H9 (cell line): ENCODE measurements at places on chromosomes 12 and 14. TPM values are rescaled to one million over a fixed set of nuclear protein-coding genes. Genes with fewer than 3 reads are reported as not detected.
A peak's percentile ranks its signal among the peaks of the same experiment; 100 is the strongest.

LYZ gene
- not detected in 2 replicates for total RNA-seq

CCDC60 gene
- total RNA-seq, result 0.44 TPM in 1 of 2 replicates, not detected in the other

- peaks cover 3% of the 10 kb centered on the region; the same call in 1 of the 2 replicates for H3K4me1 ChIP-seq
- no peak overlapping the region for H3K4me3 ChIP-seq
- no peaks in the 10 kb centered on the region for H3K36me3 ChIP-seq
- H3K27me3 ChIP-seq, result no peaks in the 10 kb centered on the region
- H3K27ac ChIP-seq, result no peak overlapping the region
Measured at GRCh38 chr12:58298803-58299202, 357.4 kb downstream of the ATP23 start.

OR4E2 gene
- not detected in 2 replicates for total RNA-seq

DNA sequence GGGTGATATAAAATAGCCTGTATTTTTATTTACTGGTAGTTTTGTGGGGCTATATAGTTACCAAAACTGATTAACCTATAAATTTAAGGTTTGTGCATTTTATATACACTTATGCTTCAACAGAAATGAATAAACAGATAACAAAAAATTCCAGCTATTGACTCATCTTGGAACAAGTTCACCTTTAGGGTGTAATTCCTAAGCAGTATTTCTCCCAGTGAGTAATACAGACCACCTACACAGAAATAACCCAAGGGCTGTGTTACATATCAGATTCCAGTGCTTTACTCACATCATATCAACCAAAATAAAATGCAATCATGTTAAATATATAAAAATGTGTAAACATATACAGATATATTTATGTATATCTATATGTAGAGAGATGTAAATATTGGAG is 345.6 kb downstream of the ADAMTS20 start:
- no peak for DNase-seq
- peaks cover 3% of the 10 kb centered on the region; the same call in 1 of the 2 replicates for H3K36me3 ChIP-seq
- H3K27ac ChIP-seq, result no peak overlapping the region
- H3K27me3 ChIP-seq, result no peaks in the 10 kb centered on the region

DNA sequence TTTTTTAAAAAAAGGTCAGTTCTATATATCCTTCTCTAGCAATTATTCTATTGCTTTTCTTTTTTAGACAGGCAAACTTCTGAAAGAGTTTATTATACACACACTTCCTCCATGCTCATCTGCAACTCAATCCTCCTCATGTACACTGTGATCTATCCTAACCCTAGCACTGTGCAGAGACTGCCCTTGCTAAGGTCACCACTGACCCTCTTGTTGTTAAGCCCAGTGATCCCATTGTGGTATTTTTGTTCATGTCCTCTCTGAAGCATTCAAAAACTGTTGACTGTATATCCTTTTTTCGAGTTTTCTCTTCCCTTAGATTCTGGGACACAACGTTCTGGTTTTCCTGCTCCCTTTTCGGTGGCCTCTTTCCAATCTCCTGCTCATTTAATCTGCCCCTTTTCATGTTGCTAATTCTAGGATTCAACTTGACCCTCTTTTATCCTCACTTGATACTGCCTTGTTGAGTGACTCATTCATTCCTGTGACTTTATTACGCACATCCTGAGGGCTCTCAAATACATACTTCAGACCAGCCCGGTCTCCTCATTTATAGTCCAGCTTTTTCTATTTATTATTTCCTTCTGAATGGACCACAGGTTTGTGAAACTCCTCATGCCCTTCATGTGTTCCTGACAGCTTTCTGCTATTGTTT is 53.9 kb upstream of the PTPRB start:
- no peak overlapping the region for H3K27ac ChIP-seq
- no peak for DNase-seq
- no peaks in the 10 kb centered on the region for H3K27me3 ChIP-seq
- H3K36me3 ChIP-seq, result no peaks in the 10 kb centered on the region
- peaks cover 6% of the 10 kb centered on the region; the same call in 1 of the 2 replicates for H3K4me1 ChIP-seq

DNA sequence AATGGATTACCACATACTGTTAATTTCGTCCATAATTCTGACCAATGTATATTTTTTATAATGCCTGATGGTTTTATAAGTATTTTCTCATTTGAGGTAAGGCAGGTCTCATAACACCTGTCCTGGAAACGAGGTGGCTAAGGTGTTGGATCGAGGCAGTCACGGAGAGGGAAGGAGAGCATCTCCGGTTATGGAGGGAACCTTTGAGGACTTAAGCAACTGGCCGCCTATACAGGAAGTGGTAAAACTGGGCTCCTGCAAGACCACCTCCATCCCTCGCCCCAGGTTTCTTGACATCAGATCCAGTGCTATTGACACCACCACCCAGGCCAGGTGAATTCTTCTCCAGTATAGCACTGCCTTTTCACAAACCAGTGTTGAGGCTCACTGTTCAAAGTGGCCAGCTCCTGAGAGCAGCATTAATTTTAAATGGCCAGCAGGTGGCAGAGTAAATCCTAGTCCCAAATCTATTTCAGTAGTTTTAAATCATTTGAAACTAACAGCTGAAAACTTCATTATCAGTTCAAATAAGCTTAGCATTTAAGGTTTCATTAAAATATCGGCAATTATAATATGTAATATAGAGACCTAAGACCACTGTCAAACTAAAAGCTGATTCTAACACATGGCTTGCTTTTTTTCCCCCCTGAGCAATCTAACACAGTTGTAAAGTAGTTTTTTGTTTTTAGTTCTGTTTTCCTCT is 100.8 kb downstream of the PPM1A start:
- no peaks in the 10 kb centered on the region for H3K27me3 ChIP-seq
- H3K4me3 ChIP-seq, result no peak overlapping the region
- H3K36me3 ChIP-seq, result no peaks in the 10 kb centered on the region
- DNase-seq, result peak; percentile 41

PTCSC3 gene
- not detected in 2 replicates for total RNA-seq

GRCh38 chr12:99700032-99700431 is 52.5 kb downstream of the GARIN6 start:
- DNase-seq, result no peak
- H3K4me1 ChIP-seq, result no peaks in the 10 kb centered on the region
- no peaks in the 10 kb centered on the region for H3K27me3 ChIP-seq
- no peak overlapping the region for H3K4me3 ChIP-seq

DNA sequence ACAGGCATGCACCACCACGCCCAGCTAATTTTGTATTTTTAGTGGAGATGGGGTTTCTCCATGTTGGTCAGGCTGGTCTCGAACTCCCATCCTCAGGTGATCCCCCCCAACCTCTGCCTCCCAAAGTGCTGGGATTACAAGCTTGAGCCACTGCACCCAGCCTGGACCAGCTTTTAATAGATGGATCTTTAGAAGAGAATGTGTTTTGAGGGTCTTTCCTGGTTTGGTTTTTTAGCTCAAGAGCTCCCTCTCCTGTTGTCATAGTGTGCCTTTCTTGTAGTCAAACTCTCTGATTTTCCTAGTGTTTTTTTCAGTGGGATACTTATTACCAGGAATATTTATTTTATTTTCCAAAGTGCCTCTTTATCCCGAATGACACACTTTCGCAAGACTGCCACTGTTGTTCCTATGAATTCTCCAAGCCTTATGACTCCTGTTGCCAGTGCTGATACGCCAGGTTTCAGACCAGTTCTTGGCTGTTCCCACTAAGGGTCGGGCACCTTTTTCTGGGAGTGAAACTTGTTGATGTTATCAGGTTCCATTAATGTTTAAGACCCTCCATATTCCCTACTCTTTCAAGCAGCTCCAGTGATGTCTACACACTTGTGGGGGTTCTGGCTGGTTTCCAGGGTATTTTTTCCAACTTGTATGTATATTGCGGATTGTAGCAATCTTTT is 31.5 kb upstream of the LIMA1 start:
- no peak for DNase-seq
- no peak overlapping the region for H3K4me3 ChIP-seq
- H3K27ac ChIP-seq, result no peak overlapping the region

DNA sequence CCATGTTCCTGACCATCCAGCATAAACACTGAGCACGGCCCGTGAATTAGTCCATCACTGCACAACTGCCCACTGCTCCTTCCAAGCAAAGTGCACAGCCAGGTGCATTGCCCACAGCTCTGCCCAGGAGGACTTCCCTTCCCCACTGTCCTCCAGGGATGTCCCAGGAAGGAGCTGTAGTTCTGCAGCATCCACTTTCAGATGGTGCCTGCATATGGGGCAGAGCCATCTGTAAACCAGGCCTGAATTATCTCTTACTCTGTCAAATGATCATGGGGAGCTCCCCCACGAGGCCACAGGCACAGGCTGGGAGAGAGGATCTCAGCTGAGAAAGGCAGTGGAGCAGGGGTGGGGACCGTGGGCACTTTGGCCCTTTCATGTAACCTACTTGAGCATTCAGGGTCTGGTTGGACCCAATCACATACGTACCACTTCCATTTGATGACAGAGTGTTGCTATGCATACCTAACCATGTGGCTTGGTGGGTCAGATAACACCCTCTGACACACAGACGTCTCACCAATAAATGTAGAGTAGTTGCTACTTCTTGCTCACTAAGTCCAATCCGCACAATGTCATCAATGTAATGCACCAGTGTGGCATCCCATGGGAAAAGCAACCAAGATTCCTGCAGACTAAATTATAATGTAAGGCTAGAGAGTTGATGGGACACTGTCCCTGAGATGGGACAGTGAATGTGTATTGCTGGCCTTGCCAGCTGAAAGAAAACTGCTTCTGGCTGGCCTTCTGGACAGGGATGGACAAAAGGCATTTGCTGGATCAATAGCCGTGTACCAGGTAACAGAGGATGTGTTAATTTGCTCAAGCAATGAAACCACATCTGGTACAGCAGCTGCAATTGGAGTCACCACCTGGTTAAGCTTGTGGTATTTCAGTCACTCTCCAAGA is 113.8 kb upstream of the C14orf180 start:
- no peaks in the 10 kb centered on the region; the same call in 1 of the 2 replicates for H3K4me1 ChIP-seq
- no peaks in the 10 kb centered on the region for H3K36me3 ChIP-seq
- no peak for DNase-seq

DNA sequence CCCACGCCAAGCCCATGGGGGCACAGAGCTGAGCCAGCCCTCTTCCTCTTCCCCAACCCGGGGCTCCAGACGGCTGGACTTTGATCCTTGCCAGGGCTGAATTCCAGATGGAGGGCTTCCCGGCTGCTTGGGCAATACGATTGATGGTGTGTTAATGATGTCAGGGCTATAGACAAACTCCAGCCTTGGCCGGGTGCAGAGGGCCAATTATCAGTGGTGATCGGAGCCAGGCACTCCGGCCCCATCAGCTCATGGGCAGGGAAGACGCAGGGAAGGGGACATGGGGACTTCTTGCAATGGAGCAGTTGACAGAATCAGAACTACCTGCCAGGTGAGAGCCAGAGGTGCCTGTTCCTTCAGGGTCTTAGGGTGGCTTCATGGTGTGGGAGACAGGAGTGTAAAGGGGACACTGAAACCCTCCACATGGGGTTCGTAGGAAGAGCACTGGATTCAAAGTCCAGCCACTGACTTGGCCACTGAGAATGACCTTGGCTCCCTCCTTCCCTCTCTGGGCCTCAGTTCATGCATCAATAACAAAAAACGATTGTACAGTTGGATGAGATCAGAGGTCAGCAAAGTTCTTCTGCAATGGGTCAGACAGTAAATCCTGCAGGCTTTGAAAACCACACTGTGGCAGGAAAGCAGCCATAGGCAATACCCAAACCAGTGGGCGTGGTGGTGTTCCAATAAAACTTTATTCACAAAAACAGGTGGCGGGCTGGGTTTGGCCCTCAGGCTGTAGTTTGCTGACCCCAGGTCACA is 333.7 kb downstream of the MED13L start:
- no peaks in the 10 kb centered on the region for H3K27me3 ChIP-seq
- H3K36me3 ChIP-seq, result no peaks in the 10 kb centered on the region; the same call in none of the 2 replicates
- no peak for DNase-seq
- H3K27ac ChIP-seq, result no peak overlapping the region

SERPINA6 gene
- total RNA-seq, result not detected in 2 replicates

GPR68 gene
- 0.07 and 0.33 TPM in 2 replicates for total RNA-seq

GRCh38 chr14:100723830-100724437 is 2.8 kb upstream of the DLK1 start:
- no peak overlapping the region for H3K27ac ChIP-seq
- no peak for DNase-seq
- H3K4me1 ChIP-seq, result no peaks in the 10 kb centered on the region
- no peak overlapping the region for H3K4me3 ChIP-seq
- peaks cover 23% of the 10 kb centered on the region; the same call in 1 of the 2 replicates for H3K27me3 ChIP-seq

DNA sequence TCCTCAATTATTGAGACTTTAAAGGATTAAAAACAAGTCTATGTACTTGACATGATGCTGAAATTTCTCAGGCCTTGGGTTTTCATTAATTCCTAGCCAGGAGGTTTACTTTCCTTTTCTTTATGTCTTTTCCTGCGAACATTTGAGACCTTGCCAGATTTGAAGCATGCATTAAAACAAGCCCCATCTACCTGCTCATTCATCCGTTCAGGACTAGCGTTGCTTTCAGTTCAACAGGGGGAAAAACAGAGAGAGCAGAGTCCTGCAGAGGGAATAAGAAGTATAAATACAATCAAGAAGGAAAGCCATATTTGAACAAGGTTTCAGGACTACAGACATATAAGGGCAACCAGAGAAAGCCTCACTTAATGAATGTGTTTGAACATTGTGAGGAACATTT is 542.4 kb downstream of the DIO2 start:
- H3K27me3 ChIP-seq, result no peaks in the 10 kb centered on the region
- no peak for DNase-seq
- no peaks in the 10 kb centered on the region for H3K36me3 ChIP-seq
- no peak overlapping the region for H3K27ac ChIP-seq
